ENCODE measurements at places on chromosomes 2 and 18.

DNA sequence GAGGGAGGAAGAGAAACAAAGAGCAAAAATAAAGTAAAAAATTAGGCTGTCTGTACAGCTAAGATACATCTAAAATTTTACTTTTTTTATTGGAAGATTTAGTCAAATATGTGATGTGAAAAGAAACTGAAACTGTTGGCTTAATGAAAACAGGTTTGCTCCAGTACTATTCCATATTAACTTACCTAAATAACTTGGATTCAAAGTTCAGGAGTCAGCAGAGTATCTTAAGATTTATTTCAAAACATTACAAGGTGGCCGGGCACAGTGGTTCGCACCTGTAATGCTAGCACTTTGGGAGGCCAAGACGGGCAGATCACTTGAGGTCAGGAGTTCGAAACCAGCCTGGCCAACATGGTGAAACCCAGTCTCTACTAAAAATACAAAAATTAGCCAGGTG lies 197.9 kb downstream of the PDE11A start:
- no peak for DNase-seq

DNA sequence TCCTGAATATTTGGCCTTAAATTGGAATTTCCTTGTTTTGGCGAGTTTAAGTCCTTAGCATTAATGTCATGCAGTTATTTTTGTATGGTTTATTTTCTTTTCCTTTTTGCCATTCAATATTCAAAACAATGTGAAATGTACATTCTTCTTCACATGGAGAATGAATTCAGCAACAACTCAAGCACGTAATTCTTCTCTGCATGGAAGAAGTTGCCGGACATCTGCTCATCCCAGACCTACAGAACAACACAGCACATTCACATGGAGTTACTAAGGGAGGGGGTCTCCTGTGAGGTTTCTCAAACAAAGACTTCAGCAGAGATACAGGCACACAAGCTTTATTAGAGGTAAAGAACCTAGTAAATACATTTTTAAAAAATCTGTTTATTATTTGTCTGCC lies 236.8 kb downstream of the SATB2 start:
- no peak for DNase-seq

- no peak for DNase-seq
Measured at GRCh38 chr18:41744421-41745030, 210.5 kb upstream of the PIK3C3 start.

GRCh38 chr2:156333274-156333950 lies 891 bp upstream of the NR4A2 start:
- no peak for DNase-seq

Measured in stimulated activated CD4-positive, alpha-beta T cell treated with anti-CD3 and anti-CD28 coated beads, TNF-alpha, amount 100 ng/mL, for 1 hour (primary cell).